ENCODE measurements at places on chromosomes 12 and 14. TPM values are rescaled to one million over a fixed set of nuclear protein-coding genes. Genes with fewer than 3 reads are reported as not detected.
A peak's percentile ranks its signal among the peaks of the same experiment; 100 is the strongest.

The LRIG3 gene
- 71.6 TPM for total RNA-seq

DNA sequence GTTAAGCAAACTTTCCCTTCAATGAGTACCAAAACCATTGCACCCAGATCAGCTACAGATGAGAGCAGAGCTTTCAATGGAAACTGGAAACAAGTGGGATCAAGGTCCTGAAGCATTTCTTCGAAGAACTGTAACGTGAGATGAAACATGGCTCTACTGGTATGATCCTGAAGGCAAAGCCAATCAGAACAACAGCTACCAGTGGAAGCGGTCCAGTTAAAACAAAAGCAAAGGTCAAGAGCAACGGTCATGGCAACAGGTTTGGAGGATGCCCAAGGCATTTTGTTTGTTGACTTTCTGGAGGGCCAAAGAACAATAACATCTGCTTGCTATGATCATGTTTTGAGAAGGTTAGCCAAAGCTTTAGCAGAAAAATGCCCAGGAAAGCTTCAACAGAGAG lies 137.9 kb upstream of the CPSF6 start:
- H3K4me3 ChIP-seq: no peak overlapping the region
- no peaks in the 10 kb centered on the region for H3K36me3 ChIP-seq
- H3K27me3 ChIP-seq: no peaks in the 10 kb centered on the region
- no peak overlapping the region for H3K27ac ChIP-seq

- H3K4me3 ChIP-seq: no peak overlapping the region
- no peak for DNase-seq
- H3K4me1 ChIP-seq: no peaks in the 10 kb centered on the region
- no peaks in the 10 kb centered on the region for H3K27me3 ChIP-seq
- H3K27ac ChIP-seq: no peak overlapping the region
- H3K36me3 ChIP-seq: no peaks in the 10 kb centered on the region
These were observed 477.0 kb downstream of the SOX5 start for GRCh38 chr12:23472329-23472971.

DNA sequence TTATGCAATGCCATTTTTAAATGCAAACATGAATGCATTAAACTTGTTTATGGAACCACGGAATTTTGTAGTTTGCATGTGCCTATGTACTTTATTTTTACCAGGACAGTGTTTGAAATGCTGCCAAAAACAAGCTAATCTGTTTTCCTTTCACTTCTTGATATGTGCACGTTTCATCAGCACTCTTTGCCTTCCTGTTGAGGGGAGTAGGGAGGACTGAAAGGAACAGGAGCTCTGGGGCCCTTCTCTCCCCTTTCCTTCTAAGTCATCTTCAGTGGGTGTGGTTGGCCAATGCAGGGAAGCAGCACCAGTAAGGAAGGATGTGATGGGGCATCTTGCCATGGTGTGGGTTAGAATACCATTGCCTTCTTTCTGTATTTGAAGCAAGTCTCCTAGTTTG lies 12.1 kb upstream of the PPP4R4 start:
- H3K27me3 ChIP-seq: no peaks in the 10 kb centered on the region
- no peak for DNase-seq
- H3K27ac ChIP-seq: no peak overlapping the region

- peaks cover 14% of the 10 kb centered on the region for H3K36me3 ChIP-seq
- H3K4me3 ChIP-seq: no peak overlapping the region
- no peaks in the 10 kb centered on the region for H3K4me1 ChIP-seq
- H3K27me3 ChIP-seq: no peaks in the 10 kb centered on the region
- no peak overlapping the region for H3K27ac ChIP-seq
These were observed 13.1 kb upstream of the PRKAG1 start for GRCh38 chr12:49031573-49032161.

DNA sequence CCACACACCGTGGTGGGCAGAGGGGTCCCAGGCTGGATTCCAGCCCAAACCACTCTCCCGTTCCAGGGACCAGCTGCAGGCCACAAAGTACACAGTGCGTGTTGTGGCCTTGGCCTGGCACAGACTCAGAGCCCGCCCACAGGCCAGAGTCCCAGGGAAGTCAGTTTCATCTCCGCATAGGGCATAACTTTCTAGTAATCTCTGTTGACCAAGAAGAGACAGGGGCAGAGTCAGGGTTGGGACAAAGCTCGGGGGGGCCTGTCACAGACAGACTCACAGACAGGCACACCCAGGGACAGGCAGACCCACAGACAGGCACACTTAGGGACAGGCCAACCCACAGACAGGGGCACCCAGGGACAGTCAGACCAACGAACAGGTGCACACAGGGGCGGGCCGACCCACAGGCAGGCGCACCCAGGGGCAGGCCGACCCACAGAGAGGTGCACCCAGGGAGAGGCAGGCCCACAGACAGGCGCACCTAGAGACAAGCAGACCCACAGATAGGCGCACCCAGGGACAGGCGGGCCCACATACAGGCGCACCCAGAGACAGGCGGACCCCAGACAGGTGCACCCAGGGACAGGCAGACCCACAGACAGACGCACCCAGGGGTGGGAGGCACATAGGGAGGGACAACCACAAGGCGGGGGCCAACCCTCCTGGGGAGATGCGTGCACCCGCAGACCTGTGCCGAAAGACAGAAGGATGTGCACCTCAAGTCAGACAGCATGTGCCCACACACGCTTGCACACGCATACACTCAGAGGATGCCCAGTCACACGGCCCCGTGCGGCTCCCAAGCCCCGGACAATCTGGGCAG lies 323.3 kb upstream of the RTL1 start:
- H3K4me1 ChIP-seq: no peaks in the 10 kb centered on the region
- no peaks in the 10 kb centered on the region for H3K36me3 ChIP-seq
- H3K27ac ChIP-seq: no peak overlapping the region
- DNase-seq: no peak
- H3K4me3 ChIP-seq: no peak overlapping the region

DNA sequence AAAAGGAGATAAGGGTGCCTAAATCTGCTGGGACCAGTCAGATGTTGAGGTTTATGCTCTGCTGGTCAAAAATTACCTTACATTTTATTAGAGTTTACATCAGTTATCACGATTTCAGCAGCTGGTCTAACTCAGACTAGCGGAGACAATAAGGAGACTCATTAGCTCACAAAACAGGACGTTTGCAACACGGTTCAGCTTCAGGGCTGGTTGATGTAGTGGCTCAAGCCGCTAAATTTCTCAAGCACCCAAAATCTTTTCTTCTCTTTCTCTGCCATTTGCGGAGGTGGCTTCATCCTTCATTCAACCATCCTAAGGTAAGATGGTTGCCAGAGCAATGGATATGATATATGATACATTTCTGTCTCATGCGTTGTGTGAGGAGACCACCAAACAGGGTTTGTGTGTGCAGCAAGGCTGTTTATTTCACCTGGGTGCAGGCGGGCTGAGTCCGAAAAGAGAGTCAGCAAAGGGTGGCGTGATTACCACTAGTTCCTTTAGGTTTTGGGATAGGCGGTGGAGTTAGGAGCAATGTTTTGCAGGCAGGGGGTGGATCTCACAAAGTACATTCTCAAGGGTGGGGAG lies 30.3 kb upstream of the CLIP1 start:
- H3K4me3 ChIP-seq: no peak overlapping the region
- DNase-seq: no peak
- H3K27me3 ChIP-seq: no peaks in the 10 kb centered on the region
- H3K36me3 ChIP-seq: no peaks in the 10 kb centered on the region
- H3K27ac ChIP-seq: no peak overlapping the region
- no peaks in the 10 kb centered on the region for H3K4me1 ChIP-seq

DNA sequence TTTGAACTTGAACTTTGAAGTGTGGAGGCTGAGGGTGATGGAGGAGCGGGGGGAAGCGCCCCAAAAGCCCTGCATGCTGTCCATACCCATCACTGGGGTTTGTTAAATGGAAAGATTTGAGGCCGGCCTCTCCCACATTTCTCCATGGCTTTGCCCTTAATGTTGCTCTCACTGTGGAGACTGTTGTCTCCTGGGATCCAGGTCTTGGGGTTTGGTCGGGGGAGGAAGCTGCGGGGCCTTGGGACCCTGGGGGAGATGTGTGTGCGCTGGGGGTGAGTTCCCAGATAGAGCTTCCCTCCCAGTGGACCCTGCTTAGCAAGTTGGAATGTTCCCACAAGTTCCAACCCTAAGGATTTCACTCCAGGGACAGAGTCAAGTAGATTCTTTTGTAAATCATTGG lies 28.0 kb upstream of the LRTM2 start:
- no peak overlapping the region for H3K4me3 ChIP-seq
- no peak overlapping the region for H3K27ac ChIP-seq
- peaks cover 21% of the 10 kb centered on the region for H3K4me1 ChIP-seq

DNA sequence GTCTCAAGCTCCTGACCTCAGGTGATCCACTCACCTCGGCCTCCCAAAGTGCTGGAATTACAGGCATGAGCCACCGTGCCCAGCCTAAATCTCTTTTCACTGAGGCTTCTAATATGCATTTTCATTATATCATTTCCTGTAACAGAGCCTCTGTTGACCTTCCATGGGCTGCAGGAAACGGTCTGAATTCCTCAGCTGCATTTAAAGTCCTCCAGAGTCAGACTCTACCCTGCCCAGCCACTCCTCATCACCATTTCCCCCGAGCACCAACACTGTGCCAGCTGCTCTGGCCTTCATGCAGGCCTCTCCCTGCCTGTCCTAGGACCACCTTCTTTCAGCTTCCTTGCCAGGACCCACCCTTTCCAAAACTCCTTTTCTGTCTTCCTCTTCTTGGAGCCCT lies 9.8 kb upstream of the NFKBIA start:
- no peaks in the 10 kb centered on the region for H3K36me3 ChIP-seq
- no peak for DNase-seq
- no peak overlapping the region for H3K4me3 ChIP-seq
- H3K27me3 ChIP-seq: no peaks in the 10 kb centered on the region
- peaks cover 4% of the 10 kb centered on the region for H3K4me1 ChIP-seq

GRCh38 chr12:128069359-128069997 lies 197.5 kb upstream of the TMEM132C start:
- H3K4me1 ChIP-seq: no peaks in the 10 kb centered on the region
- no peak overlapping the region for H3K4me3 ChIP-seq
- DNase-seq: no peak
- no peaks in the 10 kb centered on the region for H3K27me3 ChIP-seq
- H3K27ac ChIP-seq: no peak overlapping the region
- H3K36me3 ChIP-seq: no peaks in the 10 kb centered on the region

GRCh38 chr14:72291908-72292688 lies 359.9 kb downstream of the RGS6 start:
- H3K27ac ChIP-seq: no peak overlapping the region
- no peaks in the 10 kb centered on the region for H3K4me1 ChIP-seq
- no peak overlapping the region for H3K4me3 ChIP-seq
- no peaks in the 10 kb centered on the region for H3K27me3 ChIP-seq
- no peaks in the 10 kb centered on the region for H3K36me3 ChIP-seq

The PKP2 gene
- total RNA-seq: 31.9 TPM

DNA sequence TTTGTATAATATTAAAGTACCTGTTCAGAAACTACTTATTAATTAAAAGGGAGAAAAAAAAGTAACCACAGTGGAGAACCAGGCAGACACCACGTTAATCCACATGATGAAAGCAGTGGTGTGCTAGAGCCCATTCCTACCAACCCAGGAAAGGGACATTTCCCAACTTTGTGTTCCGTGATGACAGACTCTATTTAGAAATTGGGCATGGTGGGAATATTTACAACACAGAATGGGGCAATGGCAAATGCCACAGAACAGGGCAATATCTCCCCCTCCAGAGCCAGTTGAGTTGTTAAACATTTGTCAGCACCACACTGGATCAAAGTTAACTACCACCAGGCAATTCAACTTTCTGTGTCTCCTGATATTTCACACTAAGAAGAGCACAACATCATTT lies 1.2 kb upstream of the HIGD1C start:
- no peaks in the 10 kb centered on the region for H3K4me1 ChIP-seq
- no peak overlapping the region for H3K4me3 ChIP-seq
- no peaks in the 10 kb centered on the region for H3K36me3 ChIP-seq
- DNase-seq: no peak
- H3K27me3 ChIP-seq: no peaks in the 10 kb centered on the region

GRCh38 chr14:34538871-34539406 lies 562 bp downstream of the EAPP start:
- no peaks in the 10 kb centered on the region for H3K27me3 ChIP-seq
- H3K27ac ChIP-seq: peak overlapping the region; percentile 86
- peak overlapping the region; percentile 81 for H3K4me3 ChIP-seq

DNA sequence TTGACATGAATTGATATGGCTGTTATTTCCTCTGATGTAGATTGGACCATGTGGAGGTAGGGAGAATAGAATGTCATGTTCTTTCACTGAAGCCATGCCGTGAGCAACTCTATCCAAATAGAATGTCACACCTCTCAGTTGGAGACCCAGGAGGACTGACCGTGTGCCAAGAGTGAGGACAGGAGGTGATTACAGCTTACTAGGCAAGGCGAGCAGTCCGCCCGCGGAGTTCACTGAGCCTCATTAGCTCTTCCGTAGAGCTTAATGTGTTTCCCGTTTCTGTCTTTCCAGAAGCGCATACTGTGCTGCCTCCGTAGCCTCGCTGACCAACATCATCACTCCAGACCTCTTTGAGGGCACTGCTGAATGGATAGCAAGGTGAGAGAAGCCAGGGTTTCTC lies 45.6 kb downstream of the FNTB start:
- peak overlapping the region; percentile 14 for H3K27ac ChIP-seq
- no peaks in the 10 kb centered on the region for H3K27me3 ChIP-seq
- no peak for DNase-seq

- H3K4me1 ChIP-seq: no peaks in the 10 kb centered on the region
- no peaks in the 10 kb centered on the region for H3K27me3 ChIP-seq
- no peak overlapping the region for H3K4me3 ChIP-seq
- H3K36me3 ChIP-seq: no peaks in the 10 kb centered on the region
- DNase-seq: no peak
- H3K27ac ChIP-seq: no peak overlapping the region
These were observed 166.7 kb downstream of the RAD51B start for GRCh38 chr14:67986131-67986841.

- no peak overlapping the region for H3K4me3 ChIP-seq
- H3K27ac ChIP-seq: no peak overlapping the region
- no peaks in the 10 kb centered on the region for H3K27me3 ChIP-seq
- DNase-seq: no peak
These were observed 124.3 kb downstream of the FOXN3 start for GRCh38 chr14:89292579-89293313.

The LGALS3 gene
- total RNA-seq: 53.4 TPM

GRCh38 chr14:30906752-30907658 lies 32.6 kb downstream of the COCH start:
- H3K36me3 ChIP-seq: no peaks in the 10 kb centered on the region
- no peak overlapping the region for H3K4me3 ChIP-seq
- no peaks in the 10 kb centered on the region for H3K27me3 ChIP-seq

The MFAP5 gene
- total RNA-seq: 33.0 TPM

DNA sequence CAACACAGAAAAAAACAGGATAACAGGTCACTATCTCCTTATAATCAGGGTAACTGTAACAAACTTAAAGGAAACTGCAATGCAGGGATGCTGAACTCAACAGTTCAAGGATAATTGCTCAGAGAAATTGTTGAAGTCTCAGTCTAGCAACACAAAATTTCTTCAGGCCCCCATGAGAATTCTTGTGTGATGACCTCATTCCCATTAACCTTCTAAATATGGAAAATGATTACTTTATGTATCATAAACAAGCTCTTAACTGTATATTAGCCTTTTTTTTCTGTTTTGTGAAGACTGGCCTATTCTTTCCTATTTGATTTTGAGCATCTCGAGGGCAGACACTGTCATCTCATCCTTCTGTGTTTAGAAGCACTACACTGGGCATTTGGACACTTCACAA lies 47.1 kb downstream of the IGF1 start:
- no peaks in the 10 kb centered on the region for H3K36me3 ChIP-seq
- peaks cover 20% of the 10 kb centered on the region for H3K4me1 ChIP-seq
- no peak overlapping the region for H3K4me3 ChIP-seq

GRCh38 chr14:88289234-88289633 lies 33.8 kb downstream of the KCNK10 start:
- no peaks in the 10 kb centered on the region for H3K27me3 ChIP-seq
- no peaks in the 10 kb centered on the region for H3K36me3 ChIP-seq
- H3K27ac ChIP-seq: no peak overlapping the region
- no peak overlapping the region for H3K4me3 ChIP-seq
- H3K4me1 ChIP-seq: no peaks in the 10 kb centered on the region
